ENCODE measurements at places on chromosomes 4 and X. TPM values are rescaled to one million over a fixed set of nuclear protein-coding genes. Genes with fewer than 3 reads are reported as not detected.

DNA sequence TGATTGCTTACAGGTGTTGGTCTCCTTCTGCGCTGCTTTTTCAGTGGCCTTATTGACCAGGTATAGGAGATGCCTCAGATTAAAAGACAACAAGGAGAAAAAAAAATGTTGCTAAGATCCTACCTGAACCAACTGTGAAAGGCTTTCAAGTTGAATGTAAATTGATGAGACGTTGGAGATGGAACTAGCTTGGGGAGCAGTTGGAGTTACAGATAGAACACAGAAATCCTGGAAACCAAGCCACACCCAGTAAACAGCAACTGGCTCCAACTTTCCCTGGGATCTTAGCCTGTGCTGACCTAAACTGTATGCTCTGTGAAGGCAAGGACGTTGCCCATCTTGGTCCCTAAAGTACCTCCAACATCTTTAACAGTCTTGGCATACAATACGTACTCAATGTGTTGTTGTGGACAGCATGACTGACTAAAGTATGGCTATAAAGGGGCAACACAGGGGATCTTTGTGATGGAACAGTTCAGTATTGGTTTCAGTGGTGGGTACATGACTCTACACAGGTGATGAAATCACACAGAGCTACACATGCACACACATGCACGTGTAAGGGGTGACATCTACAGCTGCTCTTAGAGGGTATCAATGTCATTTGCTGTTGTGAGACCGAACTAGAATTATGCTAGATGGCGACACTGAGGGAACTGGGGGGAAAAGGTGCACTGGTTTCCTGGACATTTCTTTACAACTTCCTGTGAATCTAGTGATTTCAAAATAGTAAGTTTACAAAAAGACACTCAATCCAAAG is 22.3 kb downstream of the GAB3 start:
- H3K27me3 ChIP-seq, result no peaks in the 10 kb centered on the region
- H3K27ac ChIP-seq, result no peak overlapping the region
- no peak for DNase-seq
- peaks cover 69% of the 10 kb centered on the region for H3K4me1 ChIP-seq
- H3K4me3 ChIP-seq, result no peak overlapping the region
- H3K36me3 ChIP-seq, result no peaks in the 10 kb centered on the region

The NMU gene
- total RNA-seq, result 0.80 TPM

The KIAA1210 gene
- not detected for total RNA-seq

The GPRIN3 gene
- total RNA-seq, result 0.10 TPM

DNA sequence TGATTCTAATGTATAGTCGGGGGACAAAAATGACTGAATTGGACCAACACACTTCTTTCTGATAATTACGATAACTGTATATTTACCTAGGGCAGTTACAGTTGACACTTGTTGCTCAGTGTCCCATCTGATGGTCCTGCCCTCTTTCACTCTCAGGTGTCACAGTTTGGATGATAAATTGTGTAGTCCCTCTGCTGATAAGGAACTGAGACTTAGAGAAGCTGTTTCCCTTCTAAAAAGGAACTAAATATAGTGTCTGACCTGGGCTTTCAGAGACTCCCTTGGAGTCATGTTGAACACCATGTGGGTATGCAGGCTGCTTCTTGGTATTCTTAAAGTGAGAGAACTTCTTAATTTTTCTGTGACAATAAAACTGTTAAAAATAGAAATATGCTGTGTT is 23.7 kb upstream of the PNPLA4 start:
- H3K27ac ChIP-seq, result no peak overlapping the region
- peaks cover 5% of the 10 kb centered on the region for H3K27me3 ChIP-seq
- no peak overlapping the region for H3K4me3 ChIP-seq
- no peak for DNase-seq
- H3K36me3 ChIP-seq, result no peaks in the 10 kb centered on the region

The GAGE12J gene
- not detected for total RNA-seq

- DNase-seq, result no peak
- no peak overlapping the region for H3K27ac ChIP-seq
- peaks cover 2% of the 10 kb centered on the region for H3K27me3 ChIP-seq
- no peak overlapping the region for H3K4me3 ChIP-seq
Measured at GRCh38 chr4:82099928-82100579, 273.7 kb downstream of the HNRNPD start.

GRCh38 chrX:6383488-6383887 is 151.4 kb downstream of the VCX3A start:
- H3K4me3 ChIP-seq, result no peak overlapping the region
- DNase-seq, result no peak
- no peaks in the 10 kb centered on the region for H3K27me3 ChIP-seq
- no peak overlapping the region for H3K27ac ChIP-seq
- no peaks in the 10 kb centered on the region for H3K36me3 ChIP-seq
- no peaks in the 10 kb centered on the region for H3K4me1 ChIP-seq

DNA sequence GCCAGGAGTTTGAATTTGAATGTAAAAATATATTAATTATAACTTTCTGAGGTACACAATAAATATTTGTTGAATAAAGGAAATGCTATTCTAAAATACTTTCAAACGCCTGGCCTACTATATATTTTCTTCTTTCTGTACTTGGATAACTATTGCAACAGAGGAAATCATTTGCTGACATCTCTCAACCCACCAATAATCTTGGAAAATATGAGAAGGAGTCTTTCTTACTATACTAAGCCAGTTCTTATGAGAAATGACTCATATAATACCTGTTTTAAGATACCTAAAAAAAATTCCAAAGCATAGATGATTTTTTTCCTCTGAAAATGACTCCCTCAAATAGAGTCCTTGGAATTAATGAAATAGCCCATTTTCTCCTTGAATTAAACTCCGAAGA is 64.1 kb downstream of the CAMK2D start:
- peaks cover 41% of the 10 kb centered on the region for H3K4me1 ChIP-seq
- H3K36me3 ChIP-seq, result no peaks in the 10 kb centered on the region
- H3K4me3 ChIP-seq, result no peak overlapping the region
- H3K27me3 ChIP-seq, result no peaks in the 10 kb centered on the region

DNA sequence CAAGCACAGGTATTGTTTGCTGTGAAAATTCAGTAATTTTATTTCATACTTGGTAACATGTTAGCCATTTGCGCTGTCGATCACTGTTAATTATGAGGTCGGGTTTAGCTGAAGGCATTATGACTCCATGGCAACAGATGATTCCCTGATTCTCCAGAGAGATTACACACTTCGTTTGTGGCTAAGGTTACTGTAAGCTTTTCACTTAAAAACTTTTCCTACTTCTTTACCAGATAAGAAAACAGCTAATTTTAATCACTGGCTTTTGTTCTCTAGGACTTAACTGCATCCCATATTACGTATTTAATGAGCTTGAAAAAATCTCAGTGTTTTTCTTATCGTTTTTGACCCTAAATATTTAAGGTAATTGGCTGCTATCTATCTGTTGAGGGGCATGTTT is 2.1 kb downstream of the GSTCD start:
- no peak overlapping the region for H3K27ac ChIP-seq
- no peak overlapping the region for H3K4me3 ChIP-seq
- DNase-seq, result no peak
- H3K4me1 ChIP-seq, result peaks cover 37% of the 10 kb centered on the region
- H3K36me3 ChIP-seq, result no peaks in the 10 kb centered on the region

The HMX1 gene
- not detected for total RNA-seq

DNA sequence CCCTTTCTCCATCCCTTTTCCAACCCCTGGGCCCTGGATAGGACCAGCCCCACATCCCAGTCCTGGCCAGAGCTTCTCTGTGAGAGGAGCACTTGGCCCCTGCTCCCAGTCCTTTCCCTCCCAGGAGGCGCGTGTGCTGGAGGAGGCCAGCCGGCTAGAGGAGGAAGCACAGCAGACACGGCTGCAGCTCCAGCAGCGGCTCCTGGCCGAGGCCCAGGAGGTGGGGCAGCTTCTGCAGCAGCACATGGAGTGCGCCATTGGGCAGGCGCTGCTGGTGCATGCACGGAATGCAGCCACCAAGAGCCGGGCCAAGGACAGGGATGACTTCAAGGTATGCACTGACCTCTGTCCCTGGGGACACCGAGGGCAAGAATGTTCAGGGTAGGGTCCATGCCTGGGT is 87.5 kb downstream of the EVC start:
- H3K4me1 ChIP-seq, result no peaks in the 10 kb centered on the region
- H3K36me3 ChIP-seq, result peaks cover 36% of the 10 kb centered on the region
- H3K27me3 ChIP-seq, result no peaks in the 10 kb centered on the region
- H3K4me3 ChIP-seq, result no peak overlapping the region

GRCh38 chr4:91330555-91331137 is 973.1 kb upstream of the GRID2 start:
- H3K4me3 ChIP-seq, result no peak overlapping the region
- H3K27me3 ChIP-seq, result peaks cover under 1% of the 10 kb centered on the region
- H3K27ac ChIP-seq, result no peak overlapping the region
- no peak for DNase-seq
- H3K36me3 ChIP-seq, result peaks cover 5% of the 10 kb centered on the region
- H3K4me1 ChIP-seq, result peaks cover 3% of the 10 kb centered on the region

The SHOX gene
- total RNA-seq, result 0.15 TPM

GRCh38 chr4:169620880-169621248 is 486 bp downstream of the CLCN3 start:
- no peaks in the 10 kb centered on the region for H3K36me3 ChIP-seq
- H3K4me3 ChIP-seq, result peak overlapping the region; percentile 93
- no peaks in the 10 kb centered on the region for H3K27me3 ChIP-seq
- DNase-seq, result no peak
- H3K4me1 ChIP-seq, result peaks cover 36% of the 10 kb centered on the region

The TMPRSS11F gene
- total RNA-seq, result not detected

The SLC25A6 gene
- 327 TPM for total RNA-seq

DNA sequence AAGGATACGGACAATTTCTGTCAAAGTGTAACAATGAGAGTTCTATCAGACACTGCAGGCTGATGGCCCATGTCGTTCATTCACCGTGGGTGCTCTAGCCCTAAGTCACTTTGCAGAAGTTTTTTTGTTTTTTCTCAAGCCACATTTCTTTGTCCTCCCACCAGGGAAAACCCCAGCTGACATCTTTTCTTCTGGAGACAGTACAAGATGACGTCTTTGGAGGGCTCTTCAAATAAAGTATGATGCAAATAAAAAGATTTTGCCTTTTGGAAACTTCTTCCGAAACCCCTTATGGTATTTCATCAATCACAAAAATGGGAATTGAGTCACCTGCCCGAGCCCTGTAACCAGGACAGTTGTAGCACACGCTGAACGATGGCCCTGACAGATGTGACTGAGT is 73.2 kb downstream of the TRAPPC11 start:
- no peak for DNase-seq
- peaks cover 3% of the 10 kb centered on the region for H3K27me3 ChIP-seq
- no peak overlapping the region for H3K4me3 ChIP-seq
- no peak overlapping the region for H3K27ac ChIP-seq
- no peaks in the 10 kb centered on the region for H3K36me3 ChIP-seq

- H3K27ac ChIP-seq, result no peak overlapping the region
- peaks cover 32% of the 10 kb centered on the region for H3K4me1 ChIP-seq
- H3K4me3 ChIP-seq, result no peak overlapping the region
- DNase-seq, result no peak
- H3K36me3 ChIP-seq, result peaks cover 1% of the 10 kb centered on the region
- H3K27me3 ChIP-seq, result no peaks in the 10 kb centered on the region
Measured at GRCh38 chrX:34901761-34902160, 40.8 kb upstream of the FAM47B start.

Data from chondrocyte (in vitro differentiated cells).